ENCODE measurements at places on chromosomes 3 and 15.

DNA sequence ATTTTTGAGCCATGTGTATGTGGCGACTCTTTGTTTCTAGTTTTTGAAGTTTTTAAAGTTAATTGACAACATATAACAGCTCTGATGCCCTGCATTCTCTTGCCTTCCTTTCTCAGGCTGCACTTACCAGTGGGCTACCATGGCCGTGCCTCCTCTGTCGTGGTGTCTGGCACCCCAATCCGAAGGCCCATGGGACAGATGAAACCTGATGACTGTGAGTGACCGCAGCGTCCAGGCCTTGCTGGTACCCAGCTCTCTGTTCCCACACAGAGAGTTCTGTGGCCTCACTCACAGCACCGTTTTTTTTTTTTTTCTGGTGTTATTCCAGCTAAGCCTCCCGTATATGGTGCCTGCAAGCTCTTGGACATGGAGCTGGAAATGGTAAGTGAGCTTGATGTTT lies 15.1 kb downstream of the FAH start:
- no peak for DNase-seq

GRCh38 chr3:33004205-33004604 lies 52.8 kb downstream of the CCR4 start:
- no peak for DNase-seq

- peak; percentile 82 for DNase-seq
Observed at GRCh38 chr15:35078221-35078915, 6.7 kb downstream of the NANOGP8 start.

GRCh38 chr3:134797741-134798451 lies 2.8 kb downstream of the EPHB1 start:
- no peak for DNase-seq

DNA sequence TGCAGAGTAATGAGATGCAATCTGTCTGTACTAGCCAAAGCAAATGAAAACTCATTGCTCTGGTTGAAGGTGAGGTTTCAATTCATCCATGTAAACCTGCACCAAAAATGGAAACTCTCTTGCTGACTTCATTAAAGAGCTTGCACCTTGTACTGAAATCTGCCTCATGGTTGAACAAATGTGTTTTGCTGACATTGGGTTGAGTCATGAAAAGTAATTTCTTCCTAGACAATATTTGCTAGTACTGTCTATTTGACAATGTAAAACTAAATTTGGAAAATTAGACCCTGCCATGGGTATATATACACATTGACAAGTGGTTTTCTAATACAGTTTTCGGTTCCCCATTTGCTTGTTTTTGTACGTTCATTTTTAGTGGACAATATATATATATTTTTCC lies 33.3 kb downstream of the RYR3 start:
- DNase-seq = no peak

DNA sequence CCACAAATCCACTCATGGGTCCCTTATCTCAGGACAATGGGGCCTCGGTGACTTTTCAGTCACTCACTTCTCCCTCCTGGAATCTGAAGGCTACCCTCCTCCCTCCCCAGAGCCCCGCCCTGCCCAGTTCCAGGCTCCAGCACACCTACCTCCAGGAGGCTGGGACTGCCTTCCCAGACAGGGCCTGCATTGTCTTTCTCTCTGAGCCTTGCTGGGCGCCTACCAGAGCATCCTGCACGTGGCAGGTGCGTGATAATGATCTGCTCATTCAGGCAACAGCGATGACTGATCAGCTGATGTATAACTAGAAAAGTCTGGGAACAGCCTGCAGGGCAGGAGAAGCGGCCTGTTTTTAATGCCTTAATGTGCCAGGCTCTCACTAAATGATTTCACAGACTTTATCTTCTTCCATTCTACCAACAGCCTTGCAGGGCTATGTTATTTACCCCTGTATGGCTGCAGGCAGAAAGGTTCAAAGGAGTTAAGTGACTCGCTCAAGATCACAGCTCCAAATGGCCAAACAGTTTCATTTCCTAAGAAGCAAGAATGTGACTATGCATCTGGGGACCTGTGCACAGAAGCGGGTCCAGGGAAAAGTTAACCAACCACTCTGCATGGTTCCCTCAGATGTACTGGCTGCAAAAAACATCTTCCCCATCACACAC lies 6.3 kb downstream of the ADAMTS17 start:
- no peak for DNase-seq

Data from fibroblast of lung (primary cell).